ENCODE measurements at places on chromosomes 1 and 21.

DNA sequence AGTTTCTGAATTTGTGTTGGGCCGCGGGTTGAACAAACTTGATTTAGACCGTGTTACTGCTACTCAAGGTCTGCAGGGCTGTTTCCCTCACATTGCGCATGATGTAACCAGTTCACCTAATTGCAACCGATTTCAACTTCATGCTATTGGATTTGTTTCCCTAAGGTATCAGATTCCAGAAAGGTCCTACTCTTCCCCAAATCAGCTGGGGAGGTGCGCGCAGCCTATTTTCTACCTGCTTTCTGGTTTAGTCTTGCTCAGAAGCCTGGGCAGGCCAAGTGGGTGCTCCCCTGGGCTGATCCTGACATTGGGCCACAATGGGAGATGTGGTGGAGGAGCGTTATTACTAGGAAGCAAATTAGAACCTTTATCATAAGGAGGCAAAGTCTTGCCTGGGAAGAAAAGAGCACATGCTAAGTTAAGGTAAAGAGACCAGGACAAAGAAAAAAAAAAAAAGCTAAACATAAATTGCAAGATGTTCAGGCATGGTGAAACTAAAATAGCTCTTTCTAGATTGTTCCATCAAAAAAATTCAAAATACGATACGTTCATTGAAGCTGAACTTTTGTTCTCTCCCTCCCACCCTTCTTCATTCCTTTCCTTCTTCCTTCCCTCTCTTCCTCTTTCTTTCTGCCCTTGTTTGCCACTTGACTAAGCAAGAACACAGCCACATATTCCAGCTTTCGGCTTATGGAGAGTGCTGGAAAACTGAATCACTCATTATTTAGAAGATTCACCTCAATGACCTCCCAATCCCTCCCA is 28.8 kb upstream of the TARBP1 start:
- DNase-seq = no peak

- no peak for DNase-seq
Measured at GRCh38 chr1:76687307-76688175, 179.7 kb upstream of the ST6GALNAC5 start.

DNA sequence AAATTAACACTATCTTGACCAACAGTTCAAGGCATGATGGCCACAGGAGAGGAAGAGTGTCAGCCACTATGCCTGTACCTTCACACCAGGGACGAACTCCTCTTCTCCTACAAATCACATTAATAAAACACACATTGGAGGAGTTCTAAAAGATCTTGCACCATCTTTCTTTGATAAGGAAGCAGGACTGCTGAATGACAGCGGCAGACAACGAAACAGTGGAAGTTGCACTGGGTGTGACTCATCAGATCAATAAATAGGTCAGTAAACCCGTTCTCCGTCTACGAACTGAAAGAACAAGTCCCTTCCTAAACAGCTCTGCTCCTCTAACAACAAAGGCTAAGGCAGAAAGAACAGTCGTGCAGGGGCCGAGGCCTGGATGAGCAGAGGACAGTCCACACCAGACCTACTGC is 23.1 kb downstream of the UBE2G2 start:
- no peak for DNase-seq

GRCh38 chr1:67381154-67381553 is 49.0 kb downstream of the SERBP1 start:
- no peak for DNase-seq

- DNase-seq = no peak
Measured at GRCh38 chr1:212595787-212596714, 12.5 kb upstream of the ATF3 start.

DNA sequence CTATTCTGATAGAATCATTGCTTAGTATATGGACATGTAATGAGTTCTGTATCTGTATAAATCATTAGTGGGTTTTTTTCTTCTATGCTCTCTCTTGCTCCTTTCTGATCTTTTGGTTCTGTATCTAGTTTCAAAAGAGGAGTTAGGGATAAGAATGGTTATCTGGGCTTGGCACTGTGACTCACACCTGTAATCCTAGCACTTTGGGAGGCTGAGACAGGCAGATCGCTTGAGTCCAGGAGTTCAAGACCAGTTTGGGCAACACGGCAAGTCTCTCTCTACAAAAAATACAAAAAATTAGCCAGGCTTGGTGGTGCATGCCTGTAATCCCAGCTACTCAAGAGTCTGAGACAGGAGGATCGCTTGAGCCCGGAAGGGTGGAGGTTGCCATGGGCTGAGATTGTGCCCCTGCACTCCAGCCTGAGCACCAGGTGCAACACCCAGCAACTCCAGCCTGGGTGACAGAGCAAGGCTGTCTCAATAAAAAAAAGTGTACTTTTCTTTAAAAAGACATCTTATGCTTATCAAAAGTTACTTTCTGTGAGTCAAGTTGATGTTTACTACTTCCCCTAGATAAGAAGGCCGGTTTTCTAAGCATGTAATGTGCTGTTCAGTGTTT is 27.7 kb upstream of the AXDND1 start:
- DNase-seq = no peak

DNA sequence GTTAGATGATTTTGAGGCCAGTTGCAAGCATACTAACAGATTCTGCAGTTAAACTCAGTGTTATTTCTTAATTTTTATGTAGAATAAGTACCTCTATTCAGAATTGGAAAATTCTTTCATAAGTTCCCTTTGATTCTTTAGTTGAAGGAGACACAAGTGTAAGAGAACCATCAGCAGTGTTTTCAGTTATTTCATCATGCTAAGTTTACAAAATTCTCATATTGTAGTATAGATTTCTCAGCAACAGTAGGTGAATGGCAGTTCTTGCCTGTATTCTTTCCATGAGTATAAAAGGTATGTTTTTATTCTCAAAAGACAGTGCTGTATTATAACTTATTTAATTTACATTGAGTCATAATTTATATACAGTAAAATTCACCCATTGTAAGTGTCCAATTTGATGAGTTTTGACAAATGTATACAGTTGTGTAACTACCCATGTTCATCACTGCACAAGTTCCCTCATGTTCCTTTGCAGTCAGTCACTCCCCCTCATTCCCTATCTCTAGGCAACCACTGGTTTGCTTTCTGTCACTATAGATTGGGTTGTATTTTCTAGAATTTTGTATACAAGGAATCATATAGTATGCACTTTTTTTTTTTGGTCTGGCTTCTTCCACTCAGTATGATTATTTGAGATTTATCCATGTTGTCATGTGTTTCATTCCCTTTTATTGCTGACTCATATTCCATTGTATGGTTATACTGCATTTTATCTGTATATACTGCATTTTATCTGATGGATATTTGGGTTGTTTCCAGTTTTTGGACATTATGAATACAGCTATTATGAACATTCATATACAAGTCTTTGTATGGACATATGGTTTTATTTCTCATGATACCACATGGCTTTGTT is 3.9 kb downstream of the RPS6KC1 start:
- no peak for DNase-seq

- no peak for DNase-seq
Measured at GRCh38 chr1:1058921-1059493, 15.1 kb downstream of the RNF223 start.
